ENCODE measurements at places on chromosomes 3 and 15.

DNA sequence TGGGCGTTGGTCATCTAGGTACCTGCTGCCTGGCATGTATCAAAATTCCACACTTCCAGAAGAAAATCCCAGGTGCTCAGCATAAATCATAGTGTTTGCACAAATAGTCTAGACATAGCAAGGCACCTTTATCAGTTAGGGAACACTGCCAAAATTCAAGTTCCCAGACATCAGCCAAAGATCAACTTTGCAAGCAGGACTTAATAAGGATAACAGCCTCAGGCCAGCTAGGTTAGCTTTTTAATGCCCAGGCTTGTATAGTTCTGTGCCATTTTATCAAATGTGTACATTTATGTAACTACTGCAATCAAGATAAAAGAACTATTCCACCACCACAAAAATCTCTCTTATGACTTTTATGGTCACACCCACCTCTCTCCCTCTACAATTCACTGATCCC lies 30.7 kb downstream of the DZIP3 start:
- no peak for DNase-seq

- peak; percentile 64 for DNase-seq
Measured at GRCh38 chr15:38651328-38652038, 86.9 kb upstream of the RASGRP1 start.

- no peak for DNase-seq
Measured at GRCh38 chr3:126433496-126434263, 39.0 kb downstream of the CFAP100 start.

GRCh38 chr15:45144775-45145174 lies 15.0 kb downstream of the DUOX1 start:
- no peak for DNase-seq

GRCh38 chr15:55257938-55258337 lies 31.7 kb downstream of the RAB27A start:
- no peak for DNase-seq

DNA sequence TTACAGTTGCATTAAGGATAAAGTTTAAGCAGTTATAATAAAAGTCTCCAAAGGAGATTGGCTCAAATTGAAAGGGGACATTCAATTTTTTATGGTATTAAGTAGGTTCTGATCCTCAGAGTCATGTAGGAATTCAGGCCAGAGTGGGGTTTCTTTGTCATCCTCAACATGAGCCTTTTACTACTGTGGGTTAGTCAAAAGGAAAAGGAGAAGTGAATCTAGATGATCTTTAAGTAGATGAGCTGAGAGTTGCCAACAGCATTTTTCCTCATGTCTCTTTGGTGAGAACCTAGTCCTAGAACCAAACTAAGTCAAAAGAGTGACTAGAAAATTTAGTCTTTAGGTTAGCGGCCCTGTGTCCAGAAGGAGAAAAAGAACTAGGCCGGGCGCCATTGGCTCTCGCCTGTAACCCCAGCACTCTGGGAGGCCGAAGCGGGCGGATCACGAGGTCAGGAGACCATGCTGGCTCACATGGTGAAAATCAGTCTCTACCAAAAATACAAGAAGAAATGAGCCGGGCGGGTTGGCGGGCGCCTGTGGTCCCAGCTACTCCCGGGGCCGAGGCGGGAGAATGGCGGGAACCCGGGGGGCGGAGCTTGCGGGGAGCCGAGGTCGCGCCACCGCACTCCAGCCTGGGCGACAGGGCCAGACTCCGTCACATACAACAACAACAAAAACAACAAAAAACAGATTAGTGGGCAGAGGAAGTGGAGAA lies 4.2 kb upstream of the CHL1 start:
- DNase-seq, result no peak

GRCh38 chr3:138289701-138290100 lies 40.0 kb downstream of the NME9 start:
- DNase-seq, result no peak

- no peak for DNase-seq
Measured at GRCh38 chr15:73264881-73265280, 103.9 kb downstream of the HCN4 start.

DNA sequence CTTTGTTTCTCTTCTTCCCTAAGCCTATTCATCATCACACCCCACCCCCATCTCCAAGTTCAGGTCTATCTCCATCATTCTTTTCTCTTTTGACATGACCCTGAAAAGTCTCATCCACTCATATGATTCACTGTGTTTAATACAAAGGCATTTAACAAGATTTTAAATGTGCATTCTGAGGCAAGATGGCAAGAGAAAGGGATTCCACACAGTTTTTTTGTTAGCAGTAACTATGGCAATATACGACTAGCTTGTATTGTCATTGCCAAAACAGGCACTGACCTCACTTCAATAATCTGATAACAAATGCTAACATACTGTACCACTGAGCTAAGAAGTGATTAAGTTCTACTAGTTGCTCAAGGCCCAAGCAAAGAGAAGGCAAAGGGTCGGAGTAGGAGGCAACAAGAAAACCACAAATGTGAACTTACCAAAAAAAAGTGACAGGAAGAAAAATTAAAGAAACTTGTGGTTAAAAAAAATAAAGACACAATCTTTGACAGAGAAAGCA lies 53.2 kb downstream of the FBN1 start:
- no peak for DNase-seq

GRCh38 chr3:7280318-7280717 lies 419.4 kb downstream of the GRM7 start:
- DNase-seq, result no peak

DNA sequence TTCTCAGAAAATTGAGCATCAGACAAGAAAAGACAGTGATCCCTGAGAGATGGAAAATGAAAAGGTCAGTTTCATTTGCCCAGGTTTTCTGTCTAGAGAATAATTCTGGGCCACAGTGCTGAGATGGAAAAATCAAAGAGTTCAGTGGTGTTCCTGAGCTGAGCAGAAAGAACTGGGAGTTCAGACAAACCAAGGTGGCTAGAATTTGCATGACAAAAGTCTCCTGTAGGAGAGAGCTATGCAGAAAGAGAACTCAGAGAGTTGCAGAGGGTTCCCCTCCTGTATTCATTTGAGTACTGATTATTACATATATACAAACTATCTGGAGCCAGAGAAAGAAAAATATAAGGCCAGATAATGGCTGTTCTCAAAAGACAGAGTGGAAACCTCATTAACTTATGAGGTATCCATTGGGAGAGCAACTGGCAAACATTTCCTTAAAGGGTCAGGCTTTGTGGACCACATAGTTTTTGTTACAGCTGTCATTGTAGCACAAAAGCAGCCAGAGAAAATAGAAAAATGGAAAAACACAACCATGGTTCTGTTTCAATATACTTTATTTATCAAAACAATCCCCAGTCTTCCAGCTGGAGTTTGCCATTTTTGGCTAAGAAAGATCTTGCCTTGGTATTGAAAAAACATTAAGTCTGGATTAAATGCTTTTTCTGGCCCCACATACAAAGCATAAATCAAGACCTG lies 1004.1 kb downstream of the TBL1XR1 start:
- DNase-seq, result no peak

GRCh38 chr3:182083112-182083511 lies 371.4 kb downstream of the SOX2 start:
- DNase-seq, result no peak

GRCh38 chr15:40053831-40054604 lies 15.0 kb upstream of the SRP14 start:
- DNase-seq, result no peak

DNA sequence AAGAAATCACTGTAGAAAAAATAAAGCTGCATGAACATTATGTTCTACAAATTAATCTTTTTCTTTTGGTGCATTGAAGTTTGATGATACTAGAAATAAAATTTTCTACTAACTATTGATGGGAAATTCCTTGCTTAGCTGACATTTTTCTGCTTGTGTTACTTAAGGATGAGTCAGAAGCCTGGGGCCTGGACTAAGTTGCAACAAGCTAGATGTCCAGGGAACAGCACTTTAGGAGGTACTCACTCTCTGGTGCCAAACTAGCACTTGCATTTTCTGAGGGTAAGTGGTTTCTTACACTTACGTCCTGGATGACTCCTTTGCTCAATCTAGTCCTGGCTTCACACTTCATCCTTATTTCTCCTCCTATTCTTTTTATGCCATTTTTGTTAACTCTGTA lies 945.1 kb downstream of the IGSF11 start:
- no peak for DNase-seq

DNA sequence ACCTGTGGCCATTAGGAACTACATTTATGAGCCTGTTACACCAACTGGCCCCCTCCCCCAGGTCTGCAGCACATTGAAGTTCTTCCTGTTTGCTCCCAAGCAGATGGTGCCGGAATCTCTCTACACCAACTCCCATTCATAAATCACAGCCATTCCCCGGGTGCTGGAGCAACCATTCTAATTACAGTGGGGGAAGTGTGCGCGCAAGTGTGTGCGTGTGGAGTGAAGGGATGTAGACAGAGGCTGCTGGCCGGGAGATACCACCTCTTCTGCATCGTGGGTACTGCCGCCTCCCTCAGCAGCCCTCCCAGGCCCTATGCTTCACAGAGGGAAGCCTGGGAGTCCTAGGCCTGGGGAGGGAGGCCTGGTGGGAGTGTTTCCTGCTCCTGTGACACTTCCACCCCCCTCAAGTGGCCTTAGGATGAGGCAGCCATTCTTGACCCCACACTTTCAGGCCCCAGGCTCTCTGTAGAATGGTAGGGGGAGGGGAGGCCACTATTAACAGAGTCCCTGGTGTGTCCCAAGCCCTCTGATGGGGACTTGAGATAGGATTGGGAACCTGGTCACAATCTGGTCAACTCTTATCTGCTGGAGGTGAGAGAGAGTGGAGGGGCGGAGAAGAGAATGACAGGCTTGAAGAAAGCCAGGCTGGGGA lies 69.1 kb downstream of the MAGEF1 start:
- DNase-seq, result no peak

DNA sequence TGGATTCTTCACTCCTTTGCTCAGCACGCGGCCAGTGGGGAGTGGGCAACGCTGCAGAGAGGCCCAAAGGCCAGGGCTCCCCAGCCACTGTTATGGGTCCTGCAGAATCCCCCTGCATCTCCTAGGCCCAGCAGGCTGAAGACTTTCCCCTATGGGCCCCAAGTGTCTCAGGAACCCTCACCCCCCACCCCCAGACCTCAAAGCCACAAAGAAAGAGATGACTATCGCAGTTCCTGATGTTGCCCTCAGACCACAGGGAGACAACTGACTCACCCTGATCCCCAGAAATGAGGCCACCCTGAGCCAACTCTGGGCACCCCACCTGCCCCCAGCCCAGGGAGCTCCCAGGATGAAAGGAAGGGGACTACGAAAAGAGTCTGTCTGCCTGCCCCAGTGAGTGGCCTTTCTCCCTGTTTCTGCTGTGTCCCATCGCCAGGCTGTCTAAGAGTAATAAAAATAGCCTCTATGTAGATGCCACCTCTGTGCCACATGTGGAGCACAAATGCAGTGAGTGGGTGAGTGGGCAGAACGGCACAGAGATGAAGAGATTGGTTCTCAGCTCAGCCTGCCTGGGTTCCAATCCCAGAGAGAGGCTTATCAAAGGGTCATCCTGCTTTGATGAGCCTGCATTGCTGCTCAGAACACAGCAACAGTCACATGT lies 283.0 kb downstream of the UACA start:
- DNase-seq, result peak; percentile 51

DNA sequence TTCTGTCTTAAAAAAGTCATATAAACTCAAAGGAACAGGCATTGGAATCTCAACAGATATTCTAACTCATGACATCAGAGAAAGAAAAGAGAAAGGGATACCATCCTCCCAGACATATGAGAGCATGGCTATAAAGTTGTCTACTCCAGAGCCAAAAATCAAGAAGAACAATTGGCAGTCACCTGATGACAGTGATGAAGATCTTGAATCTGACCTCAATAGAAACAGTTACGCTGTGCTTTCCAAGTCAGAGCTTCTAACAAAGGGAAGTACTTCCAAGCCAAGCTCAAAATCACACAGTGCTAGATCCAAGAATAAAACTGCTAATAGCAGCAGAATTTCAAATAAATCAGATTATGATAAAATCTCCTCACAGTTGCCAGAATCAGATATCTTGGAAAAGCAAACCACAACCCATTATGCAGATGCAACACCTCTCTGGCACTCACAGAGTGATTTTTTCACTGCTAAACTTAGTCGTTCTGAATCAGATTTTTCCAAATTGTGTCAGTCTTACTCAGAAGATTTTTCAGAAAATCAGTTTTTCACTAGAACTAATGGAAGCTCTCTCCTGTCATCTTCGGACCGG lies 35.9 kb downstream of the UNC13C start:
- DNase-seq, result no peak

DNA sequence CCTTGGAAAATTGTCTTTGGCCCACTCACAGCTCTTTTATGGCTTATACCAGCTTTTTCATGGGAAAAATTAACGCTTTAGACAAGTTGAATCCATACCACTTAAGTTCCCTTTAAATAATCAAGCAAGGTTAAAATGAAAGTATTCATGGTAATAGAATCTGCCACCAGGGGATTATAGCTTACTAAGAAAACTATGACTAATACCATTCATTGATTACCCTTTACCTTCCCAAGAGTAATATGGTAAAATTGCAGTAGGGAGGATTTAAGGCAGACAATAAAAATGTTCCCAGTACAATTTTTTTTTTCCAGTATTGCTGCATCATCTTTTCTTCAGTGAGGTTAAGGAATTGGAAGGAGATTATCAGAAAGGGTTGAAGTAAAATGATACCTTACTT lies 641.1 kb upstream of the NAALADL2 start:
- DNase-seq, result no peak

- no peak for DNase-seq
Measured at GRCh38 chr3:16834753-16835152, 50.0 kb upstream of the PLCL2 start.

DNA sequence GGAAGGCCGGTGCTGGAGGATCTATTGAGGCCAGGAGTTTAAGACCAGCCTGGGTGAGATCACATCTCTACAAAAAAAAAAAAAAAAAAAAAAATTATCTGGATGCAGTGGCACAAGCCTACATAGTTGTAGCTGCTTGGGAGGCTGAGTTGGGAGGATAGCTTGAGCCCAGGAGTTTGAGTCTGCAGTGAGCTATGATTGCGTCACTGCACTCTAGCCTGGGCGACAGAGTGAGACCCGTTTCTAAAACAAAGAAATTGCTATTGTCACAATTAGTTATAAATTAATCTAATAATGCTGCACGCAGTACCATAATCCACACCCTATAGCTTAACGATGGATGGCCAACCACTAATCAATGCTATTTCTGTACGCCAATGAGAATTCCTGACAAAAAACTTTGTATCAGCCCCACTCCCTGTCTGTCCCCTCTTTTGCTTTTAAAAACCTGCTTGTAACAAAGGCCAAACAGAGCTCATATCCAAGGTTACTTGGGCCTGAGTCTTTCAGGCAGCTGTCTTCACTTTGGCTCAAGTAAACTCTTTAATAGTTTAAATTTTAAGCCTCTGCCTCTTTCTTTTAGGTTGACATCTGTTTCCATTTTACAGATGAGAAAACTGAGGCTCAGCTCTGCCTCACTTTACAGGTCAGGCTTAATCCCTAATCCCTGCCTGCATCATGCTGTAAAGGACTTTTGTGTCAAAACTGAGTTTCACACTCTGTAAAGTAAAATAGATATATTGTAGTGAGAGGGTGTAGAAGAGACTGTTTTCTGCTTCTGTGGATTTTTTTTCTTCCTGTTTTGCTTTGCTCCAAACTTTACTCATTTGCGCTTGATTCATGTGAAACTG lies 10.9 kb downstream of the FLNB start:
- DNase-seq, result no peak

DNA sequence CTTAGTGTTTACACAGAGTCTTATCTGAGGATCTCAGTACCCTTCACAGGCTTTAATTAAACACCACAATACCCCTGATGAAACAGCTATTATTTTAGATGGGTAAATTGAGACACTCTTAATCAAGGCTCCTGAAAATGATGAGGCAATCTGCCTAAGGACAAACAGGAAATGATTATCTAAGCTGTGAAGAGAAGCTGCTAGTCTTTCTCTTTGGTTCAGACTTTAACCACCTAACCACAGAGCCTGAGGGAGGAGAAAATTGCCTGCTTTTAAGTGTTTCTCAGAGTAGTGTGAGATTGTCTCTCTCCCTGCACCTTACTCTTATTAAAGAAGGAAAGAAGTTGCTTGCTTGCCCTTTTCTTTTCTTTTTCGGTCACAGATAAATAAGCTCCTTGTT lies 364.3 kb upstream of the ADAMTS9 start:
- DNase-seq, result no peak

All from activated CD4-positive, alpha-beta T cell treated with anti-CD3 and anti-CD28 coated beads for 4 hours (primary cell).